ENCODE measurements at places on chromosomes 4 and X.
A peak's percentile ranks its signal among the peaks of the same experiment; 100 is the strongest.

DNA sequence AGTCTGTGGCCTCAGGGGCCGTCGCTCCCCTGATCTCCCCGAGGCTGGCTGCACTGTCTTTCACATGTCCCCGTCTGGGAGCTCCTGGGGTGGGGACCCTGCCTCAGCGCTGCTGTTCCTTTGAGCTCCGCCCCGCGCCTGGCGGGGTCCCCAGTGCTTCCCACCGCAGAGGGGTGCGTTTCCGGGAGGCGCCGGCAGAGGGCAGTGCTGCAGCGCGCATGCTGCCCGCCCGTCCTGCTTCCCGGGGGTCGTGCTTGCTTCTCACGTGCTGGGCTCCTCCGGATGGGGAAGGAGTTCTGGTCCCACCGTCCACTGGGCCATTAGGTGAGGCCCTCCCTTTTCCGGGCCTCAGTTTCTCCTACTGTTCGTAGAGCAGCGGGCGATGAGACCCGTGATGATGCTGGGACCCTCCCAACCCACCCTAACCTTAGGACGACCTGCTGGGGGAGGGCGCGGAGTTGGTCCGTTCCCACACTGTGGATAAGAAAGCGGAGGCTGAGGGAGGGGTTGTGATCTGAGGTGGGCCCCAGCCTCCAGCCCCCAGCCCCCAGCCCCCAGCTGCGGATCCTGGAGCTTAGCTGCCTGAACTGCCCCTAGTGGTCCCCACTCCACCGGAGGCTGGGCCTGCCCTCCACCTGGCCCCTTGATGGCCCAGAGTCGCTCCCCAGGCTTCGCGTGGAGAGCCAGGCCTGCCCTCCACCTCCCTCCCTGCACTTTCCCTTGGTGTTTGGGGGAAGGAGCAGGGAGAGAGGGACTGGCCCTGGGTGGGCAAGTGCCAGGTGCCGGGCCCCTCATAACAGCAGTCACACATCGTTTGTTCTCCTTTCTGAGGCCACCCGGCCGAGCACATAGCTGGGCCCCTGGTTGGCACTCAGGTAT lies 15.3 kb downstream of the CPZ start:
- no peak for DNase-seq

GRCh38 chrX:70504772-70505450 lies 60.3 kb downstream of the DLG3 start:
- no peak for DNase-seq

DNA sequence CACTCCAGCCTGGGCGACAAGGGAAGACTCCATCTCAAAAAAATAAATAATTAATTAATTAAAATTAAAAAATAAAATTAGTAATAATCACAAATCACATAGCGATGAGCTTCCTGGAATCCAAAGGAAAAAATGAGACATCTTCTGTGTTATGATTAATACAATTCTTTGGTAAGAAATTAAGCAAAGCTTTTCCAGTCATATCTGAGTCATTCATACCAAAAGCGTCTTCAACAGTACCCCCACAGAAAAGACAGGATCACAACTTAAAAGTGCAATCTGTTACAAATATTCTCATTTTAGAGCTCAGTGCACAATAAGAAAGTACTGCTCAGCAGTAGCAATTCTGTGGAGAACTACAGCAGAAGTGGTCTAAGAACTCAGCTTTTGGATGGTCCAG lies 168.5 kb upstream of the MXRA5 start:
- no peak for DNase-seq

GRCh38 chr4:55386073-55386472 lies 9.7 kb upstream of the TMEM165 start:
- DNase-seq: no peak

GRCh38 chr4:42855779-42856178 lies 36.7 kb upstream of the GRXCR1 start:
- DNase-seq: no peak

DNA sequence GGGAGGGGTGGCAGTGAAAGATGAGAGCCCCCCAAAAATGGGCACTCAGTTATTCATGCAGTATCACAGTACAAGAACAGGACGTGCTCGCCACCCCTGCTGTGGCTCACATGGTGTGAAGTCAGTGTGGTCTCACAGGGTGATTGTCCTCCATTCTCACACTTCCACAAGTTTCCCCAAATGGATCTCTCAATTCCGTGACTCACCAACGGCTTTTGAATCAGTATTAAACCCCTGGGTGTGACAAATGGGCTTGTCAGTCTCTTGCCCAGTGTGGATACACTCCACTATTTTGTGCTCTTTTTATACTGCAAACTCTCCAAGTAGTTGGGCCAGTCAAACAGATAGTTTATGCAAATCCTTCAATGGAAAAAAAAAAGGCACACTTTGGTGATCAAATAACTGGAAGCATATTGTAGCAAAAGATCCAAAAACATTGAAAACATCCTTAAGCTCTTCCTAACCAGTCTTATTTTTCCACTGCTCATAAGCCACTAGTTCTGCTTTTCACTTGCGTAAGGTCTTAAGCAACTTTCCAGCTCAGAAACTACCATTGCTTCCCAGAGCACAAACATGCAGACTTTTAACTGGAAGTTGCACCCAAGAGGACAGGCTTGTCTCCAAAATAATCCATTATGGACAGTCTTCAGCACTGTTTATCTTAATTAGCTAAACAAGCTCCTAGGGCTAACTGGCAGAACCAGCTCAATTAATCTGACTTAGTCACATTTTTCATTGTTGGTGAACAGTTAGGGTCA lies 365.7 kb downstream of the PPP3CA start:
- DNase-seq: peak; percentile 28

DNA sequence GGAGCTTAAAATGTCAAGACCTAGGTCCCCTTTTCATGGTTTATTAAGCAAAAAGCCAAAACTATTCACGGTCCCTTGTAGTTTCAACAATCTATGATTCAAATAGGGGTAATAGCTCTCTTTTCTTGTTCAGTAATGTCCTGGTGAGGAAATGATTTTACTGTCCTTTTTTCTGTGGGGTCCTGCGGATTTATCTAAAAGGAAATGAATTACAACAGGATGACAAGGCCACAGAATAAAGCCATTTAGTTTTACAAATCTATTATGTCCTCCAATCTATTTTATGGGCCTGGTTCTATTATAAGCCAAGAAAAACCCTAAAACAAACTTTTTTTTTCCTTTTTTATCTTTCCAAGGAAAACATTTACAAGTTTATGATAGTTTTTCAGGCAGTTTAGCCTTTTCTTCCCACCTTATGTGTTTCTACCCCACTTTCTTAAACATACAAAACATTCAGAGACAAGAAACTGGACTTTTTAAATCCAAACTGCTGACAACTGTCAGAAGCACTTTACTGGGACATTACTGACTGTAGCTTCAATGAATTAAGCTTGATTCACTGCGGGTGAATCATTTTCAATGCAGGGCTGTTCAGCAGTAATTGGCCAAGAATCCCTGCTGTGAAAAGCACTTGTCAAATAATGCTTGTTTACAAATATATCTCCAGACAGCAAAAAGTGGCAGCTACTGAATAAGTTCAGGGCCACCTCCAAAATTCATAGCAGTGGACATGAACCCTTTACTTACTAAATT lies 4.3 kb downstream of the EPHA5 start:
- no peak for DNase-seq

DNA sequence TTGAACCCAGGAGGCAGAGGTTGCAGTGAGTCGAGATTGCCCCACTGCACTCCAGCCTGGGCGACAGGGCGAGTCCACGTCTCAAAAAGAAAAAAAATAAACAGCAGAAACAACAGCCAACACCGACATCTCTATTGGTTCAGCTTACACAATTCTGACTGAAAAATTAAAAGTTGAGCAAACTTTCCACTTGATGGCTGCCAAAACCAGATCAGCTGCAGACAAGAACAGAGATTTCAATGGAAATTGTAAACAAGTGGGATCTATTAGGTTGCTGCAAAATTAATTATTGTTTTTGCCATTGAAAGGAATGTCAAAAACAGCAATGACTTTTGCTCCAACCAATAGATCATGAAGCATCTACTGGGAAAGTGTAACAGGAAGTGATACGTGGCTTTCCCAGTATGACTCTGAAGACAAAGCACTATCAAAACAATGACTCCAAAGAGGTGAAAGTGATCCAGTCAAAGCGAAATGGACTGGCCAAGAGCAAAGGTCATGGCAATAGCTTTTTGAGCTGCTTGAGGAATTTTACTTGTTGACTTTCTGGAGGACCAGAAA lies 26.3 kb downstream of the UPF3B start:
- no peak for DNase-seq

GRCh38 chr4:70619778-70620177 lies 8.8 kb upstream of the ENAM start:
- no peak for DNase-seq

All from GM04504 (cell line).